Naive thymus-derived CD8-positive, alpha-beta T cell (primary cell): ENCODE measurements at places on chromosomes 6 and 20. TPM values are rescaled to one million over a fixed set of nuclear protein-coding genes. Genes with fewer than 3 reads are reported as not detected.

Gene SLC22A3
- total RNA-seq = not detected

Gene DZANK1
- 3.3 TPM for total RNA-seq

DNA sequence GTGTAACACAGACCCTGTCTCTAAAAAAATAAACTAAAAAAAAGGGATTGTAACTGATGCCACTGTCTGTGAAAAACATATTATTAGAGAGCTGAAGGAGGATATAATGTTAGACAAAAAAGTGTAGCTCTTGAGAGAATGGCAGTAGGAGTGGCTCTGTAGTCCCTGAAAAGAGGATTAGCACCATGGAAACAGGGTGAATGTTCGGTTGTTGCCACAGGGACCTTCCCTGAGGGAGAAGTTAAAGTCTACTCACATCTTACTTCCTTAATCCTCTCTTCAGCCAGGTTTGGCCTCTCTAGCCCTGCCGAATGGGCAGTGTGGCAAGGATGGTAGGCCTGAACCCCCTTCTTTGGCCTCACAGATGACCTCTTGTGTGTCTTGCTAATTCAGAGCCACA is 12.1 kb downstream of the SCAND1 start:
- DNase-seq = no peak

DNA sequence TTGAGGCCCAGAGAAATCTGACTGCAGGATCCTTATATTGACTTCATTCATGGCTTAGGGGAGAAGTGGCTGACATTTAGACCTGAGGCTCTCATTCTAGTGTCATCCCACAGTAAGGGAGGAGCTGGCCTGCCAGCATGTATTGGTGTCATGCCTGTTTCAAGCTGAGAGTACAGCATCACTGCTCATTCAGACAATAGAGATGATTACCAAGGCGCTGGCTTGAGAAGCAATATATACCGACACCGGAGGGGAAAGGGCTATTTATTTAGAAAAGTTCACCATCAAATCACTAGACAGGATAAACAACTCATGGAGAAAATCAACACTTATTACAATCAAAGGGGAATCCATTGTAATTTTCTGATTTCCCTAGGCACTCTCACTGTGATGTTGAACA is 84.4 kb upstream of the HDAC2 start:
- DNase-seq = no peak

DNA sequence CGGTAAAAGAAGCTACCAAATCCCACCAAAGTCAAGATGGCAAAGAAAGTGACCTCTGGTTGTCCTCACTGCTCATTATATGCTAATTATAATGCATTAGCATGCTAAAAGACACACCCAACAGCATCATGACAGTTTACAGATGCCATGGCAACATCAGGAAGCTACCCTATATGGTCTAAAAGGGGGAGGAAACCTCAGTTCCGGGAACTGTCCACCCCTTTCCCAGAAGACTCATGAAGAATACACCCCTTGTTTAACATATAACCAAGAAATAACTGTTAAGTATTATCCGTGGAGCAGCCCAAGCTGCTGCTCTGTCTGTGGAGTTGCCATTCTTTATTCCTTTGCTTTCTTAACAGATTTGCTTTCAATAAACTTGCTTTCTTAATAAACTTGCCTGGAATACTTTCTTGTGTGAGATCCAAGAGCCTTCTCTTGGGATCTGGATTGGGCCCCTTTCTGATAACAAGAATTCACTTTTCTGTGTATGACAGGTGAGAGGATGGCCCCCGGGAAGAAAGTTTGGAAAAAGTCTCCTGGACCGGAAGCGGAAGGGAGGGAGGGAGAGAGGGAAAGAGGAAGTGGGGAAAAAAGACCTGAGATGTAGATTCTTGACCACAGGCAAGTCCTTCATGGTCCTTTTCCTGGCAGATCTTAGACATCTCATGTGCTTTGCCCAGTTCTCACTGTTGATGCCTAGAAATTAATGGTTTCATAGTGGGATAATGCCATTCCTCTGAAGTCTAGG is 146.7 kb upstream of the ID4 start:
- DNase-seq = no peak

- DNase-seq = no peak
These were observed 50.0 kb downstream of the SGK1 start for GRCh38 chr6:134267917-134268361.
